Left lung (tissue), 14 donors: ENCODE measurements at places on chromosomes 11 and 22. TPM values are rescaled to one million over a fixed set of nuclear protein-coding genes. Genes with fewer than 3 reads are reported as not detected.

GRCh38 chr11:134730101-134730500, 318.1 kb upstream of the B3GAT1 start:
- DNase-seq: no peak

GRCh38 chr11:87743007-87743406, 432.2 kb downstream of the RAB38 start:
- DNase-seq: no peak

DNA sequence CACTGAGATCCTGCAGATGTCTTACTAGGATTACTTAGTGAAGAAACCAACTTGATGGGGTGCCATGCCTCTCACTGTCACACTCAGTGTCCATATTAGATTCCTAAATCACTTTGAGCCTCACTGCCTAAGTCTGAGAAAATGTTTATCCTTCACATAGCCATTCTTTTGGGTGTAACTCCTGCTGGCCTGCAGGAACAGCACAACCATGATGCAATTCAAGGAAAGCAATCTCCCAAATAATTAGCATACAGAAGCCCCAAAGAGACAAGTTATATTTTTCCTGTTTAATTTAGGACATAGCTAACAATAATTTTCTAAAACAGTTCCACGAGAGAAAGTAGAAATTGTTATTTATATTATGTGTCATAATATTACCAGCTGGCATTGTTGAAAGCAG, 655.5 kb downstream of the KCNA4 start:
- DNase-seq: no peak

DNA sequence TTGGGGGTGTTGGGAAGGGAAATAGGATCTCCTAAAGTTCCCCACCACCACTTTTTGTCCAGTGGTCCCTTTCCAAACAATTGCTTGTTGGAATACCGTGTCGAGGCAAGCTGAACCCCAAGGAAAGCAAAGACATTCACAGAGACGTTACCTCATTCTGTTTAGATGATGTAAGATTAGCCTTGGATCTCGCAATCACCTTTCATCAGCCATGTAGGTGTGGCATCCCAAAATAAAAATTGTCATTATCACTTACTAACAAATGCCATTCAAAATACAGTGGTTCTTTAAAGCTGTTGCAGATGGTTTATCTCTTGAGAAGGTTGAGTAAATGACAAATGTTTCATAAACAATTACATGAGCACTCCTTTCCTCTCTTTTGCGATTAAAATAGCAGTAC, 86.5 kb upstream of the SLC25A18 start:
- DNase-seq: no peak

GRCh38 chr11:99351624-99352023, 330.9 kb downstream of the CNTN5 start:
- DNase-seq: no peak

DNA sequence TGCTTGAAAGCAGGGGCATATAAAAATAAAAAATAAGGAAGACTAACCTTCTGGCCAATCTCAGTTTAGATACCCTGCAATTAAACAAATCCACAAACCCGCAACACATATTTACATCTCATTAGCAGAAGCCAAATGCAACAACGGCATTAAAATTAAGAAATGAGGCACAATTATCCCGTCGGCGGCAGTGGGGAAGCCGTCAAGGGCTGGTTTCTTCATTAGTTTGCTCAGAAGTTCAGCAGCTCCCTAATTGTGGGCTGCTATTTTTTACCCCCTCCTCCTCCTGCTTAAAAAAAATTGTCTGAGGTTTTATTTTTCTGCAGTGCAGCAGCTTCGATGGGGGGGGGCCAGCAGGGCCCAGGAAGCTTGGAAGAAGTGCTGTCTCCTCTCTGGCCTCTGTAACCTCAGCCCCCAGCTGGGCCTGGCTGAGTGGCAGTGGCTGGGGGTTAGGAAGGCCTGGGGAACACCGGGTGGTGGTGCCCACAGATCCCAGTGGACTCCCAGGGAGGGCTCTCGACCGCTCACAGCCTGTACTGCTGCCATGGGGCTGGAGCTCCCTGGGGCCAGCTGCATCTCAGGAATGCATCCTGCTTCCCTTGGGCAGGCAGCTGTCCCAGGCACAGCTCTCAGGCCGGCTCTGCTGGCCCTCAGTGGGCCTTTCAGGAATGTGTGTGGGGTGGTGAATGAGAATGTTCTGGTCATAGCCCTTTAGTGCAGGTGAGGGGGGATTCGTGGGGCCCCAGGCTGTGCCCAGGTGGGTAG, 148.7 kb upstream of the B3GAT1 start:
- DNase-seq: no peak

DNA sequence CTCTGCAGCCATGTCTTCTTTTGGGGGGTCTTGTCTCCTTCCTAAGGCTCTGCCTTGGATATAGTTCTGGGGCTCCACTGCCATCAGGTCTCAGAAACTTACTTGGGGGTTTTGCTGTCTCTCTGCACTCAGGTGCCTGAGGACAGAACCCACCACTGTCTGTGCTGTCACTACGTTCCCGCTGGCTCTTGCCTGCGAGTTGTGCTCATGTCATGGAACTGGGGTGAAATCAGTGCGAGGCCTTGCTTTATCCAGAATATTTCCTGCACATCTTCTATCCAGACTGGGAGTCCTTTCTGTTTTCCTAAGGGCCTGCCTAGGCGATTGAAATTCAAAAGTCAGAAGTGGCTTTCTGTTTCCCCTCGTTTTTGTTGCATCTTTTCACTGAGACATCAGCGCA, 6.6 kb upstream of the USP2 start:
- DNase-seq: no peak

DNA sequence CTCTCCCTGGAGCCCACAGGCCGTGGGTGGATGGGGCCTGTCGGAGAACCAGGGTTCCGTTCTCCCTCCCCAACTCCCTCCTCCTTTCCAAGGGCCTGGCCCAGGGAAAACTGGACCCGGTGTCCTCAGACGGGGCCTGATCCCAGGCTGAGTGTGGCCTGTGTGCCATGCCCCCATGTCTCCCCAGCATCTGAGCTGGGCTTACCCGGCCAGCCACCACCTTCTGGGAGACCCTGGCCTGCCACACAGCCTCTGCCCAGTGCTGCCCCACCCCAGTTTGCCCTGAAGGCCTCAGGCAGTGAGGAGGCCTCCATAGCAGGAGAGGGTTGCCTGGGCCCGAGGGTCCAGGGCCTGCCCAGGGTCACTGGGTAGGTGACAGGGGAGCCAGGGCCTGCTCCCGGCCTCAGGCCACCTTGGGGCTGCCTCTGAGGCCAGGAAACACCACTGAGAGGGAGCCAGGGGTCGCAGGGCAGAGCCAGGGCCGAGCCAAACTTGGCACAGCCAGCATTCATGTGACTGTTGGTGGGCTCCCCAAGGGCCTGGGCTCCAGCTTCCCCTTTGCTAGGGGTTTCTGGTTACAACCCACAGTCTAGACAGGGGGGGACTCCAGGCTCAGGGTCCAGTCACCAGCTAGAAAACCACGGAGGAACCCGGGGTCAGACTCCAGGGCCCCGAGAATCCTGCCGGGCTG, 590 bp upstream of the IFITM10 start:
- DNase-seq: peak; percentile 80

DNA sequence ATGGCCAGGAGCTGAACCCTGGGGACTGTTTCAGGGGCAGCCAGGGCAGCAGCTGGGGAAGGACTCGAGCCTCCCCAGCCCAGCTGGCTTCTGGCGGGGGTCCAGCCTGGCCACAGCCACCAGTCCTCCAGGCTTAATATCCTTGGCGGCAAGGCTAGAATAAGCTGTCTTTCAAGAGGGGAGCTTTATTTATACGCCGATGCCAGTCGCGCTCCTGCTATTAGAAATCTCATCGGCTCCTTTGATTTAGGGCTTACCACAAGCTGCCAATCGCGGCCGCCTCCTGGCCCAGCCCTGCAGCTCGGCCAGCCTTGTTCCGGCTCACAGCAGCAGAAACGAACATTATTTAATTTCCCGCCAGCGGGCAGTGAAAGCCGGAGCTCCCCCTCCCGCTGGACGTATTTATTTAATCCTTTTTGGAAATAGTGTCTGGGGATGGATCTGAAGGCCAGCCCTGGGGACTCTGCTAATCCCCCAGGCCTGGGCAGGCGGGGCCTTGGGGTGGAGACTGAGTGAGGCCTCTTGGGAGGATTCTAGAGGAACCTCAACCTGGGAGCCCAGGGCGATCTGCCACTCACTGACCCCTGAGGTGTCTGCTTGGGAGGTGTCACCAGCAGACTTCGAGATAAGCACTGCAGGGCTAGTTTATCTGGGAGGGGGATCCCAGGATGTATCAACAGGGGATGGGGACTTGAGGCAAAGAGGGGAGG, 363.1 kb downstream of the MN1 start:
- no peak for DNase-seq

DNA sequence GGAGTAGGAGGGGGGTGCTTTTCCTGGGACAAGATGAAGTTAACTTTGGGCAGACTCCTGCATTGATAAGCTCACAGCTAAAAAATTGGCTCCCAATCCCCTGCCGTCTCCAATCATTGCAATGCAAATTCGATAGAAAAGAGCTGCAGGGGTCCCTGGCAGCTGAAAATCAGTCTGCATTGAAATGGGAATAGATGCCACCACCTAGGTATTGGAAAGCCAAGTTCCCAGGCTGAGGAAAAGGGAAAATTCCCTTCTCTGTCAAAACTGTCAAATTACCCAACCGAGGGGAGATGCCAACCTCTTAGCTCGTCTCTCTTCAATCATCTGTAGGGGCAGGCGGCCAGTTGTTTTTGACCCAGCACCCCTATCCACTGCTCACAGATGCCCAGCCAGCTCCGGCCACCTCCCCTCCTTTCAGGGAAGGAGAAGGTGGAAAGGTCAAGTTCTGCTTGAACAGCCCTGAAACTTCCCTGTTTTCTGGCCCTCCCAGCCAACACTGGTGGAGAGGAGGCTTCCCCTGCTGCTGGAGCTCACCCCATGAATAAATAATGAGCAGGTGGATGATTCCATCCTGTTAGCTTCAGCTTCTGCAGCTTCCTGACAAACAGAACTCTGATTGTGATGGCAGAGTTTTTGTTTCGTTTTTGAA, 916.3 kb downstream of the TBC1D22A start:
- no peak for DNase-seq

GRCh38 chr11:131964698-131965483, 594.5 kb downstream of the NTM start:
- DNase-seq: no peak

DNA sequence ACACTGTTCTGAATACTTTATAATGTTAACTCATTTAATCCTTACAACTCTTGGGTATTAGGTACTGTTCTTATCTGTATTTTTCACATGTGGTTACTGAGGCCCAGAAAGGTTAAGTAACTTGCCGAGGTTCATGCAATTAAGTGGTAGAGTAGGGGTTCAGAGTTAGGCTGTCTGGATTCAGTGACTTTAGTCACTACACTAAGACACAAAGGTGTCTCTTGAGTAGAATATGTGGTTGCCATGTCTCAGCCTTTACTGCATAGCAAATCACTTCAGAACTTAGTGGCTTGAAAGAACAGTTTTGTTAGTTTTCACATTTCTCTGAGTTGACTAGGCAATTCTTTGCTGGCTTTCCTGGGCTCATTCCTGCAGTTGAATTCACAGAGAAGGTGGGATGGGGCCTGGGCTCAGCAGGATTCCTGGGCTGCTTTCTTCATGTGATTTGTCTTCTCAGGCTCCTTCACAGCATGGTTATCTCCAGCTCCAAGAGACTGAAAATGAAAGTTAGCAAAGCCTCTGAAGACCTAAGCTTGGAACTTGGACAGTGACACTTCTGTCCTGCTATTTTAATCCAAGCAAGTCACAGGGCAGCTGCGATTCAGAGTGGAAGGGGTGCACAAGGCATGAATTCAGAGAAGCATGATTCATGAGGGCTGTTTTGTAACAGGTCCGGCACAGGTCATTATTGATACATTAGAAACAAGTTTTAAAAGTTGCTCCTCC, 68.3 kb downstream of the SPECC1L start:
- DNase-seq: no peak

GRCh38 chr11:118827118-118827517, 36.2 kb upstream of the DDX6 start:
- DNase-seq: no peak

DNA sequence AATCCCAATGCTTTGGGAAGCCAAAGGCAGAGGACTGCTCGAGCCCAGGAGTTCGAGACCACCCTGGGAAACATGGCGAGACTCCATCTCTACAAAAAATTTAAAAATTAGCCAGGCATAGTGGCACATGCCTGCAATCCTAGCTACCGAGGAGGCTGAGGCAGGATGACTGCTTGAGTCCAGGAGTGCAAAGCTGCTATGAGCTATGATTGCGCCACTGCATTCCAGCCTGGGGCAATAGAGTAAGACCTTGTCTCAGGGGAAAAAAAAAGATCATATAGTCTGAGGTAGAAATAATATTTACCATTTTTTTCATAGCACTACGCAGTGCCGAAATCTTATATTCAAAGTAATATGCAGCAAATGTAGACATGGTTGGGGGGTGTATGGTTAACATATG, 47.8 kb downstream of the MRTFA start:
- DNase-seq: no peak

- no peak for DNase-seq
These were observed 31.2 kb downstream of the RAB6A start for GRCh38 chr11:73729594-73730206.

DNA sequence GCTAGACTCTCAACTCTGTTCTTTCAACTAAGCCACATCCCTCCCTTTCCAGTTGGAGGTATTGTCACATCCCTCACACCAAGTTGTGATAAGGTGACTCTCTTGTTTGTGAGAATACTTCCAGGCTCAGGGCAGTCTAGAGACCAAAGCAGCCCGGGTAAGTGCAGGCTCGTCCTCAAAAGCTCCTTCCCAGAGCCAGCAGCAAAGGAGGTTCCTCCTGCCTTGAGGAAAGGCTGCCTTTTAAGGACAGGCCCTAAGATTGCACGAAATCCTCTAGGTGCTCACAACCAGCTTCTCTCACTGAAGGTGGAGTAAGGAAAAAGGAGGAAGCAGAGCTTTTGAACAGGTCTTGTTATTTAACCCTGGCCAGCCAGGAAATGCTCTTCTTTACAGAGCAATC, 53.4 kb downstream of the SMCO4 start:
- no peak for DNase-seq

DNA sequence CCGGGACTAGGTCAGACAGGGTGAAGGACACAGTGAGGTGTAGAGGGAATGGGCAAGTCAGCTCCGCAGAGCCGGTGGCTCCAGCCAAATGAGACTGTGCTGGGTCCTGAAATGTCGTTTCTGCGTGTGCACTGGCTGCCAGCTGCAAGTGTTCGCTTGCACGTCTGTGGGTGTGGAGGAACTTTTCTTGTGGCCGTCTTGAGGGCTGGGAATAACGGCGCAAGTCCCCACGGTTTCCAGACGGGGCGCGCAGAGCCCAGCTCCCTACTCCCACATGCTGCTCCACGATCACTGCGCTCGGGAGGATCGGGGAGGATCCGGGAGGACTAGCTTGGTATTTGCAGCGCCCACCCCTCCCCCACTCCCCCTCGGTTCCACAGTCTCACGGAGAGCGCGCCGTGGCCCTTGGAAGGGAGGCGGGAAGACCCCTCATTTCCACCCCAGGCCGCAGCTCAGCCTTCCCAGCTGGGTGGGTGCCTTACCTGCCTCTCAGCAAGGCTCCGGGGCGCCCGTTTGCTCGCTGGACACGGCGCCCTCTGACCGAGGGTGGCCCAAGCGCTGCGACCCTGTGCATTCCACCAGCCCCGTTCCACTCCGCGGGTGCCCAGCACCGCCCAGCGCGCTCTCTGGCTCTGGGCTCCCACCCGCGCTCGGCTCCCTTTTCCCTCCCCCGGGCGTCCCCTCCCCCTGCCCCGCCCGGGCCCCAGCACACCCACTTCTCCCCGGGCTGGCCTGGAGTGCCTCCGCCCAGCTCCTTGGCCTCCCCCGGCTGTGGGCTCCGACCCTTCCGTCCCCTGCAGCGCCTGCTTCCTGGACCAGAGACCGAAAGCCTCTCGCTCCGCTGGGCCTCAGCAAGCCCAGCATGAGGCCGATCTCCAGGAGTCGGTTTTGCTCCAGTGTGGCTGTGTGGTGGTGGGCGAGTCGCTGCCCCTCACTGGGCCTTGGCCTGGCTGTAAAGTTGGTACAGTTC, at the start of gene KCNE3:
Gene KCNE3 (minus strand): TSS at position 634 of the 970 bp plus-strand sequence. CDS start 9,986 bp downstream, outside the sequence.
- peak; percentile 56 for DNase-seq

The MYOD1 gene
- polyA plus RNA-seq: not detected

The TRIM29 gene
- polyA plus RNA-seq: 0.51 TPM

The UPK3A gene
- polyA plus RNA-seq: 0.19 TPM

The DEFB108B gene
- polyA plus RNA-seq: not detected
